ENCODE measurements at places on chromosomes 13 and 19. TPM values are rescaled to one million over a fixed set of nuclear protein-coding genes. Genes with fewer than 3 reads are reported as not detected.
A peak's percentile ranks its signal among the peaks of the same experiment; 100 is the strongest.

ALKBH7 gene
- total RNA-seq = 19.7 TPM

ZNF492 gene
- total RNA-seq = not detected

RTBDN gene
- not detected for total RNA-seq

LGALS4 gene
- not detected for total RNA-seq

DNA sequence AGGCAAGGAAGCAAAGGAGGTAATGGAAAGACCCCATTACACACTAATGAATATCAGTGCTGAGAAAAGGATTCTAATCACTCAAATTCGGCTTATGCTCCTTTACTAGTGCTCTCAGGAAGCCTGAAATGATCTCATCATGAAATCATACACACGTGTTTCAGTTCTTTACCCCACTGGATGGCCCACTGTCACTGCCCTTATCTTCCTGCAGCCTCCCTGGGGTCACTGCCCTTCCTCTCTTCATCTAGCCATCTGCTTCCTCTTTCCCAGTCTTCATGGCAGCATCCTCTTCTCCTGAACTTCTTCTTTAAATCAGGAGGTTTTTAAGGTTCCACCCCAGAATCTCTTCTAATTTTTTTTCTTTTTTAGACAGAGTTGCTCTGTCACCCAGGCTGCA, 27.9 kb upstream of the EEF1AKMT1 start:
- no peaks in the 10 kb centered on the region for H3K4me1 ChIP-seq
- no peak overlapping the region for H3K27ac ChIP-seq
- DNase-seq = no peak
- H3K27me3 ChIP-seq = no peaks in the 10 kb centered on the region
- no peak overlapping the region for H3K4me3 ChIP-seq
- peaks cover 4% of the 10 kb centered on the region for H3K36me3 ChIP-seq

- no peak for DNase-seq
- H3K36me3 ChIP-seq = no peaks in the 10 kb centered on the region
- H3K4me3 ChIP-seq = no peak overlapping the region
- H3K4me1 ChIP-seq = no peaks in the 10 kb centered on the region
- H3K27me3 ChIP-seq = no peaks in the 10 kb centered on the region
These were observed 17.3 kb downstream of the CKM start for GRCh38 chr19:45305421-45305820.

- H3K36me3 ChIP-seq = no peaks in the 10 kb centered on the region
- no peak overlapping the region for H3K27ac ChIP-seq
- H3K4me3 ChIP-seq = no peak overlapping the region
- H3K27me3 ChIP-seq = no peaks in the 10 kb centered on the region
- peaks cover 16% of the 10 kb centered on the region for H3K4me1 ChIP-seq
- DNase-seq = peak; percentile 68
These were observed 648.0 kb downstream of the DACH1 start for GRCh38 chr13:71218960-71219359.

Data from neural progenitor cell (in vitro differentiated cells).